ENCODE measurements at places on chromosomes 13 and 19. TPM values are rescaled to one million over a fixed set of nuclear protein-coding genes. Genes with fewer than 3 reads are reported as not detected.

Gene OR7C1
- total RNA-seq = not detected

Gene C13orf42
- total RNA-seq = not detected

Gene SPRY2
- 4.6 TPM for total RNA-seq

Gene SLC5A5
- not detected for total RNA-seq

Gene SIGLEC9
- not detected for total RNA-seq

Gene CFD
- 2.3 TPM for total RNA-seq

Gene ZNF610
- 1.1 TPM for total RNA-seq

Gene TEX29
- not detected for total RNA-seq

Gene DCT
- total RNA-seq = 0.27 TPM

Gene ZNF85
- total RNA-seq = 10.3 TPM

Gene ZIM2
- total RNA-seq = 0.14 TPM

Gene LILRA1
- not detected for total RNA-seq

Gene SRRM5
- not detected for total RNA-seq

Gene GDF15
- total RNA-seq = 378 TPM

Gene PPM1N
- 0.21 TPM for total RNA-seq

Gene RNASEH2A
- total RNA-seq = 74.2 TPM

Gene SIGLEC5
- not detected for total RNA-seq

Gene PCCA
- 3.7 TPM for total RNA-seq

Gene ZNF570
- total RNA-seq = 11.6 TPM

Gene FBXO46
- 2.3 TPM for total RNA-seq

Gene NLRP7
- total RNA-seq = not detected

Gene CTXN1
- total RNA-seq = 3.6 TPM

Gene ATG4D
- total RNA-seq = 18.6 TPM

Measured in H4 (cell line).